ENCODE measurements at places on chromosomes 13 and 19.
A peak's percentile ranks its signal among the peaks of the same experiment; 100 is the strongest.

DNA sequence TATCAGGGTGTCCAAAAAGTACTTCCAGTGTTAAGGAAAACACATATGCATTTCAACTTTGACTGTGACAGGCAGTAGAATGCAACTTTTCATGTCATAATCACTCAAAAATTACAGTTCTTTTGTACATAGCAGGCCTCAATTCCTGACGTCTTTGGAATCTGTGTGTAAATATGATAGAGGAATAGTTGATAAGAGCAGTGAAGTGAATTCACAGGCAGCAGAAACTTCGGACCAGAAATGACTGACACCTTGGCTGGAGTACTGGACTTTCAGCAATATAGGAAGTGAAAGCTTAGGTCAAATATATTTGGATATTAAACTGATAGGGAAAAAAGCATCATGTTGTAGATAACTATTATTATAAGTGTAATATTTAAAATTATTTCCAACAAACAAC, 1741.2 kb upstream of the PCDH20 start:
- no peak for DNase-seq

- DNase-seq, result no peak
Measured at GRCh38 chr19:16605115-16605514, 22.9 kb downstream of the MED26 start.

GRCh38 chr13:73417012-73417615, 358.3 kb downstream of the KLF5 start:
- no peak for DNase-seq

- DNase-seq, result no peak
Measured at GRCh38 chr13:47046706-47047105, 149.9 kb upstream of the HTR2A start.

- DNase-seq, result no peak
Measured at GRCh38 chr13:81721400-81721799, 1380.5 kb upstream of the SPRY2 start.

DNA sequence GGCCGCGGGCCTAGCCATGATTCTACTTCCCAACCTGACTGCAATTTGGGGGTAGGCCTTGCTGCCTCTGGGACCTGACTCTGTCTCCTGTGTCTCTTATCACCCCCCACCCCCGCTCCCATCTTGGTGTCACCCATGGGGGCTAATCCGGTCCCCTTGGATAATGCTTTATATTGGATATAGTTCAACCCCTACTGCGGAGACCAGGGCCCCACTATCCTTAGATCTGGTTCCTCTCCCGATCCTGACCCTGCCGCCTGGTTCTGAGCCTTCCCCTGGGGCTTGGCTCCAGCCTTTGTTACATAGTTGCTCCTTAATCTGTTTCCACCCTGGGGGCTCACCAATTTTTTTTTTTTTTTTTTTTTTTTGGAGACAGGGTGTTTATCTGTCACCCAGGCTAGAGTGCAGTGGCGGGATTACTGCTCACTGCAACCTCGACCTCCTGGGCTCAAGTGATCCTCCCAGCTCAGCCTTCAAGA, 1.3 kb downstream of the BLOC1S3 start:
- no peak for DNase-seq

GRCh38 chr19:1864480-1865171, 1.2 kb upstream of the KLF16 start:
- peak; percentile 73 for DNase-seq

DNA sequence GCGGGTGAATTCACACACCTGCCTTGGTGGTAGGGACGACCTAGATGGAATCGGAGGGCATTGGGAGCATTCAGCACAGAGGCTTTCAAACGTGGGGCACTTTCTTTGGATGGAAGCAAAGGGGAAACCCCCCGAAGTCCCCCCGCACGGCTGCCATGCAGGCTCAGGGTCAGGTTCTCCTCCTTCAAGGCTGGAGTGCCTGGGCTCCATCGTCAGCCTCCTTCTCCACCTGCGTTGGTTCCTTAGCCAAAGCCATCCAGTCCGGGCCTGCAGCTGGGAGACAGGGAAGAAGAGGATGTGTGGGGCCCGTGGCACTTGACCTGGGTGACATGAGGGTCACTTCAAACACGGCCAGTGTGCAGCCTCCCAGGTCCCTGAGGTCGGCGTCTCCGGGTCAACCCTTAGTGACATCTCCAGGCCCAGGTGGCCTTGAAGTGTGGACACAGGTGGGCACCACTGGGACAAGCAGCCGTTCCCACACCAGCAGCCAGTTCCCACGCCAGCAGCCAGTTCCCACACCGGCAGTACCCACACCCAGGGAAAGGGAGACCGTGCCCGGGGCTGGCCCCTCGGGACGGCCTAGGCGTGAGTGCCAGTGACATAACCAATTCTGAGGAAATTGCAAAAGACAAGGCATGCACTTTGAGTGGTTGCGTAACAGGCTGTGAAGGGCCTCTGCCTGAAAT, 116.0 kb downstream of the SOX1 start:
- DNase-seq, result no peak

DNA sequence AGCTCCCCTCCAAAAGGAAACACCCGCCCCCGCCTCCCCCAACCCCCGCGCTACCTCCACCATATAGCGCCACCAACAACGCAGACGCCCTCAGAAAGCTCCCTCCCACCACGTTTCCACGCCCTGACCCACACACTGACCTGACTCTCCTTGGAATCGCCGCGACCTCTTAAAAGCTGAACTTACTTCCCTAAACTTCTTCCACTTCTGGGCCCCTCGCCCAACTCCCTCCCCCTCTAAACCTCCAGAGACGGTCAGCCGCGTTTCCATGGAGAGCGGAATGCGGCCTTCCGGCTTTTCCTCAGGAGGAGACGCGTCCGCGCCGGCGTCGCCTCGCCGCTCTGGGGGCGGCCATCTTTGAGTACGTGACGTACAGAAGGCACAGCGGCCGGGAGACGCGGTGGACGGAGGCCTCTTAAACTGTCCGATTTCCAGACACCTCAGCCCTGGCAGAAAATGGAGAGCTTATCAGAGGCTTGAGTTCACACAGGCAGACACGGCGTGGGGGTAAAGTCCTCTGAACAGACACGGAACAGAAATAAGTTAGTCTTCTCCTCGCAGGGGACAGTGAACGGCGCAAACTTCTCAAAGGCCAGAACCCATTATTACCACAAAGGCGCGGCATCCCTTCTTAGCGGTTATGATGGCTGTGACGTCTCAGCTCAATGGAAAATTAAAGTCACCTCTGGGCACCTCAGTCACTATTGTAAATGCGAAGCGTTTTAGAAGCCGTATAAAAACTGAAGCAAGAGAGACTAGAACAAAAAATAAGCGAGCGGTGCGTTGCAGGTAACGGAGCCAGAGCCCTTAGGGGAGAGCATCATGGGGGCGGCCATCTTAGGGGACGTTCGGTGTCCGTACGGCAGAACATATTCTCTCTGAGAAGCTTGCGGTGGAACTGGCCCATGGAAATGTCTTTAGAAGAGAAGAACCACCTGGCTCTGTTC, at the start of gene ZNF432:
Gene ZNF432 (minus strand): TSS at position 284 of the 947 bp plus-strand sequence. CDS start 1,970 bp downstream, outside the sequence.
- DNase-seq, result peak; percentile 98

- no peak for DNase-seq
Measured at GRCh38 chr19:46732966-46733689, 12.7 kb upstream of the FKRP start.

DNA sequence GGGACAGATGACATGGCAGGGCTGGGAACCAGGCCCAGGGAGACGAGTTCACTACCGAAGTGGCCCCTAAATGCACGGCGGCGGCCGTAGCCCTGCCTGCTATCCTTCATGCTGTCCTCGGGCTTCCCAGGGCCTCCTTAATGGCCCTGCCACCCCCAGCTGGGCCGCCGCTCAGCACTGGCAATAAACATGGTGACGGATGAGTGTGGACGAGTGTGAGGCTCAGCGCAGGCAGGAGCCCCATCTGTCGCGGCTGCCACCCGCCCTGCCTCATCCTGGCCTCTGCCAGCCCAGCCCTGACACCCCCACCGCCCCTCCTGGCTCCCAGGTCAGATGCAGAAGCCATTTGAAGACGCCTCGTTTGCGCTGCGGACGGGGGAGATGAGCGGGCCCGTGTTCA, 13.6 kb downstream of the PIN1 start:
- no peak for DNase-seq

DNA sequence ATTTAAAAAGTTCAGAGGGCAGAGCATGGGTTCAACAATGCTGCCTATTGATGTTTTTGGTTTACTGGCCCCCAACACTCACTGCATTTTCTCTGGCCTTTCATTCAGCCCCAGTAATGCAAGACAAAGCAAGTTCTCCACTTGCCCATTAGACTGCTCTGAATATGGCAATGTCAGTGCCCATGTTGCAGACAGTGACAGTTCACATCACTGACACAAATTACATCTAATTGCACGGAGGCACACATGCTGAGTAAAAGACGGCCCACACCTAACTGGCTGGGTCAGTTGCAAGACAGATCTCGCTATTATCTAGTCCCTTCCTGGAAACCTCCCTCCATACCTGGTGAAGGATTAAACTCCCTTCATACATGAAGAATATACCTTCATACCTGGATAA, 54.0 kb downstream of the ENOX1 start:
- no peak for DNase-seq

- DNase-seq, result no peak
Measured at GRCh38 chr19:3343619-3344502, 22.5 kb upstream of the NFIC start.

DNA sequence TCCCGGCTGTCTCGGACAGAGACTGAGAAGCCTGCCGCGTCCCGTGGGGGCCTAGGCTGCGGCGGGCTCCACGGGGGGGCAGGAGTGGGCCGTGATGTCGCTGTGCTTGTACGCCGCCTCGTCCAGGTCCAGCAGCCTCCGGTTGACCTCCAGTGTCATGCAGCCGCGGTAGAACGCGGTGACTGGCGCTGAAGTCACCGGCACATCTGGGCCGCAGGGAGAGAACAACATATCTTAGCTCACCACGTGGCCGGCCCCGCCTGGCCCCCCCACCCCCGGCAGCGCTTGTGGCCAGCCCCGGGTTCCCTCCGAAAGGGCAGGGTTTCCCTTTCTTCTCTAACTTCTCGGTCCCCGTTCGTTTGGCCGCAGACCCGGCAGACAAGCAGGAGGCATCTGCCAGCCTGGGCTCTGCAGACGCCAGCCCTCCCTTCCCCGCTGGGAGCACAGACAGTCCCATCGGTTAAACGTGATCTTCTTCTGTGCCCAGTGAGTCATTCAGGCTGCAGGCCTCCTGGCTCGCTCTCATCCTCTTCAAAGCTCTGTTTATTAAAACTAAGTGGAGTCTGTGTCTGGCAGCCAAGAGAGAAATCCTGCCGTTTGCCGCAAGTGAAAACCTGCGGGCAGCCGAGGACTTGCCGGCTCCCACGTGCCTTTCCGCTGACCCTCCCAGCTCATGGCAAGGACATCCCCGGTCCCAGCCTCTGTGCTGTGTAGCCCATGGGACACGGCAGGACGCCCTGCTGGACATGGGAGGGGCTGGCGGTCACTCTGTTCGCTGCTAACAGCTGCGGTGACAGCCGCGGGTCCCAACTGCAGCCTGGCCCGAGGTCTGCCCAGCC, 42.8 kb downstream of the GAS6 start:
- peak; percentile 92 for DNase-seq

GRCh38 chr19:53055117-53055516, 10.6 kb downstream of the ERVV-2 start:
- DNase-seq, result no peak

- DNase-seq, result no peak
Measured at GRCh38 chr13:106493533-106494220, 41.8 kb downstream of the EFNB2 start.

DNA sequence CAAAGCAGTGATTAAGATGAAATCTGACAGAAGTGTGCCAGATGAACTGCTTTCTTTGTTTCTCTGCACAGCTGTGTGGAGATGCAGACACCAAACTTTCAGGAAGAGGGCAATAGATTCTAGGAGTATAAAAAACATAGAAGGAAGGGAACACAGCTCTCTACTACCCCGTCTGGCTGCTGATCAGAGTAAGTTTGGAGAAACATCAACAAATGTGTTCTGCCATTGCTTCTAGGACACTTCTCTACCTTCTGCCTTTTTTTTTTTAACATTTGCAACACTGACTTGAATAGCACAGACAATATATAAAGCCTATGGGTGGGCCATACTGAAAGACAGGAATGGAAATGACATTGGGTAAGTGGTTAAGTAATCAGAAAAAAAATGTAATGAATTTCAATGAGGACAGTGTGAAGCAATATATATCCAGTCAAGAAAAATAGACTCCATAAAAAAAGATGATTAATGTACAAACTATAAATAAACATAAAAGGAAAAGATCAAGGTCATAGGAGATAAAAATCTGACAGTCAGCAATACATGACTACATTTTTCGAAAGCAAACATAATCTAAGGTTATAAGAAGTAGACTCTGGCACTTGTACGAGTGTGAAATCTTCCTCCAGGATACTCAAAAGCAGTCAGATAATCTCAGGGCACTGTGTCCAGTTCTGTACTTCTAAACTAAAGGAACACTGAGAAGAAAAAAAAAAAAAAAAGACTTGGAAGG, 21.4 kb downstream of the NUFIP1 start:
- peak; percentile 22 for DNase-seq

GRCh38 chr19:39401549-39402345, 4.9 kb upstream of the ZFP36 start:
- no peak for DNase-seq

DNA sequence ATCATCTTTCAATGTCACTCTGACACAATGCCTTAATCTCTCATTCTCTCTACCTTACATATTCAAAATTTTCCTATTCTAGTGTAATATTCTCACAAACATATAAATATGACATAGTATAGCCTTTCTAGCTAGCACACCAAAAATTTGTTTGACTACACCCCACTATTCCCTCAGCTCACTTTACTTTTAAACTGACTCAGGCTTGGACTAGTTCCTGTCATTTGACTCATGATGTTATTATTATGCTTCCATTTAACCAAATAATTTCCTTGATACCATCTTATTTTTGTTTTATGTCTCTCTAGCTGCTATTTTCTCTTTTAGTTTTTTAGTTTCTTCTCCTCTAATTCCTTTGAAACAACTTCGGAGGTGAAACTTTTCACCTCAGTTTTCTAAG, 1745.6 kb upstream of the PCDH20 start:
- DNase-seq, result no peak

- DNase-seq, result no peak
Measured at GRCh38 chr13:41156620-41157019, 24.0 kb upstream of the KBTBD6 start.

DNA sequence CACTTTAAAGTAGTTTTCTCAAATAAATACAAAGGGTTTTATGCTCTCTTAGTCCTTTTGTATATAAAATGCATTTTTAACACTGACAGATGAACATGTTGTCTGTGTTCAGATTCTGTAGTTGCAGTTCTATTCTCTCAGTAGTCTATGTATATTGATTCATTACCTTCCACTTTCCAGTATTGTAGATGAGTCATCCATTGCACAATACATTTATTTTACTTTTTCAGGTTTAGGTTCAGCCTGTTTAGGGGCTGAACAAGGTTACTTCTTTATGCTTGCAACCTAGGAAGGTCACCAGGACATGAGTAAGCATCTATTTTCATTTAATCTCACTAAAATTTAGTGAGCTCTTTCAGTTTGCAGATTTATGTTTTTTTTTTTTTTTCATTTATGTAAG, 173.6 kb downstream of the NALCN start:
- DNase-seq, result no peak

DNA sequence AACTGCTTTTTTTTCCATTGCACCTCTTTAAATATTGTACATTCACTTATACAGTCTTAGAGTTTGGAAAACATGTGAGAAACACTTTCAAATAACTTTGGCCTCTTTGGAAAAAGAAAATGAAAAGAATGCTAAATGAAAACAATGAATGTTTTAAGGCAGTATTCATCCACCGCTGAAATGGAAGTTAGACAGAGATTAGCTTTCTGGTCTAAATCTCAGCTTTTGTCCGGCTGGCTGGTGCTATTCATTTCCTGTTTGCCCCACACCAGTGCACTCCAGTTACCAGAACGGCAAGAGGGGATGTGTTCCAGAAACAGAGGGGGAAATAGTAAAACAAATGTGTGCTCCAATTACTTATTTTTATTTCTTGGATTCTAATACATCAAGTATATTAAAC, 1201.3 kb downstream of the EFNB2 start:
- DNase-seq, result no peak
